ENCODE measurements at places on chromosomes 5 and 9.

- DNase-seq, result no peak
Observed at GRCh38 chr5:132295505-132296411, 1.6 kb downstream of the SLC22A4 start.

GRCh38 chr9:133600739-133601138, 8.4 kb downstream of the FAM163B start:
- no peak for DNase-seq

DNA sequence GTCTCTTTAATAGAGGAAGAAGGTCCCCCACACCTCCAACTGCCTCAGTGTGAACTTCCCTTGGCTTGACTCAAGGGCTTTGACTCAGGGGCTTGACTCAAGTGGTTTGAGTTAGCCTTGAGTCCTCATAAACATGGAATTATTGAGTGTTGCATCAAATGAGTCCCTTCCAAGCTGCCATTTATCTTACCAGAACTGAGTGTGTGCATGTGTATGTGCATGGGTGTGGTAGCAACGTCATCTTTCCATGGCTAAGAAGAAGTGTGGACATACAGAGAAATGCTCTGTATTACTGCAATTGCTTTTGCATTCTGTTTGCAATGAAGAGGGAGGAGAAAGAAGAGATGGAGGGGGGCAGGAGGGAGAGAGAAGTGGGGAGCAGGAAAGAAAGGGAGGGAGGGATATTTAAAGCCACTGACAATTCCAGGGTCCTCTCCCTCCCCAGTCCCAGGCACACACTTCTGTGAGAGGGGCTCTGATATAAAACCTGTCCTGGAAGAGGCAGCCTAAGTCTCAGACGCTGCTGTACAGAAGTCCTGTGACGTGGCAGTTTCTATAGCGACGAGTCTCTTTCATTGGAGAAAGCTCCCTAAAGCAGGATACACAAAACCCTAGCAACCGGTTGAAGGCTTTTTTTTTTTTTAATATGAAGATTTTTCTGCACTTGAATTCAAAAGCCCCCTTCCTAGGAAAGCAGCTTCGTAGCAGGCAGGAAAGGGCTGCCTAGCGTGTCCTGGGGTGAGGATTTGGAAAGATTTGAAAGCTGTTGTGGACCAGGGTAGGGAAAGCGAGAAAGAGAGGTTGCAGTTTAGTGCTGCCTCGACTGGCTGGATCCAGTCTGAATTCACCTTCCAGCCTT, 93.3 kb upstream of the MAP1B start:
- DNase-seq, result no peak

DNA sequence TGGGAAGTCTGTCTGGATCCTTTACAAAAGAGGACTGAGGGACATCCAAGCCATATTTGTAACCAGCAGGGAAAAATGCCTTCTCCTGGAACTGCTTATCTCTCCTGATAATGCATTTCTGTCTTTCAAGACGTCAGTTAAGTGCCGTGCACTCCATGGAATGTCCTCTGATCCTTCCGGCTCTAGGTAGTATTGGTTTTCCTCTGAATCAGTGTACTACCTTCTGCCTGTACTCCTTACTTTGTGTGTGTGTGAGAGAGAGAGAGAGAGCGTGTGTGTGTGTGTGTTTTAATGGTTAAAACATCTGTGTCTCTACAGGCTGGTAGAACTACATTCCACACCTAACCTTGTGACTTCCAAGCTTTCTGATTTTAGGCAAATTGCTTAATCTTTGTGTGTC, 89.9 kb downstream of the PIP5K1B start:
- no peak for DNase-seq

GRCh38 chr5:11398728-11399127, 505.5 kb downstream of the CTNND2 start:
- DNase-seq, result no peak

GRCh38 chr9:133131506-133131905, 10.5 kb upstream of the RALGDS start:
- no peak for DNase-seq

- DNase-seq, result no peak
Observed at GRCh38 chr9:97938081-97938644, at the start of gene HEMGN. Gene HEMGN, minus strand, starts transcription at chr9:97938172. Its CDS starts 36 bp downstream, at chr9:97938136.

GRCh38 chr5:63563008-63563917, 399.0 kb downstream of the HTR1A start:
- no peak for DNase-seq
